Right ventricle myocardium superior (tissue), 1 donor: ENCODE measurements at places on chromosomes 5 and 9. TPM values are rescaled to one million over a fixed set of nuclear protein-coding genes. Genes with fewer than 3 reads are reported as not detected.

The TMEM252 gene
- not detected for total RNA-seq

The TEX48 gene
- total RNA-seq = not detected

- DNase-seq = no peak
Observed at GRCh38 chr9:127629468-127630081, 17.5 kb downstream of the STXBP1 start.

DNA sequence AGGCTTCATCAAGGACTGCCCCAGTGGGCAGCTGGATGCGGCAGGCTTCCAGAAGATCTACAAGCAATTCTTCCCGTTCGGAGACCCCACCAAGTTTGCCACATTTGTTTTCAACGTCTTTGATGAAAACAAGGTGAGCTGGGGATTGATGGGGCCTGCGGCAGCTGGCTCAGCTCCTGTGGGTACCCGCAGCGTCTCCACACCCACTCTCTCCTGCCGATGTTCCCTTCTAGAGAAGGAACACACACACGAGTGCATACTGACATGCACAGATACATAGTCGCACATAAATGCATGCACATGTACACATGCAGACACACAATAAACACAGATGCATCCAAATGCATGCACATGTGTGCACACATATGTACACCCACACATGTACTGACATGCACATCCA lies 45.6 kb downstream of the NCS1 start:
- no peak for DNase-seq

DNA sequence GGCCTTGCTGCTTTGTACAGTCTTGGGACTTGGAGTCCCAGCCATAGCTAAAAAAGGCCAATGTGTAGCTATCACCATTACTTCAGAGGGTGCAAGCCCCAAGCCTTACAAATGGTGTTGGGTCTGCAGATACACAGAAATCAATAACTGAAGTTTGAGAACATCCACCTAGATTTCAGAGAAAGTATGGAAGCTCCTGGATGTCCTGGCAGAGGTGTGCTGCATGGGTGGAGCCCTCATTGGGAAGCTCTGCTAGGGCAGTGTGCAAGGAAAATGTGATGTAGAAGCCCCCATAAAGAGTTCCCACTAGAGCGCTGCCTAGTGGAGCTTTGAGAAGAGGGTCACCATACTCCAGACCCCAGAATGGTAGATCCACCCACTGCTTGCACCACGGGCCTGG lies 626.7 kb upstream of the COX7C start:
- DNase-seq = no peak

DNA sequence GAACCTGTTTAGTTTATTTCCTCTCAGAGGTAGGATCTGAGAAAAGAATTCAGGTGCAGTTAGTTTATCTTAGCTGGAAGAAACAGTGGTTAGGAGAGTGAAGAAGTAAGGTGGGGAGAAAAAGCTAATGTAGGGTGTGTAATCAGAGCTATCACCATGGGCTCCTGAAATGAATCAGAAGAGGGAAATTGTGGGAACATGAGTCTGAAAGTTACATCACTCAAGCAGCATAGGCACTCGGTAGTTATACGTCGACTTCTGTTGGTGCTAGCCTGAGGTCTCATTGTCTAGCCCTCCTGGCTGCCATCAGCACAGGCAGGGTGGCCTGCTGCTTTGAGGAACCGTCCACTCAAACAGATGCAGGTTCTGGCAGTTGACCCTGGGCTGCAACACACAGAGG lies 56.7 kb upstream of the NPR3 start:
- DNase-seq = no peak

- no peak for DNase-seq
Observed at GRCh38 chr5:165622864-165623536, 2117.6 kb downstream of the MAT2B start.
